ENCODE measurements at places on chromosomes 7 and 10.
A peak's percentile ranks its signal among the peaks of the same experiment; 100 is the strongest.

- DNase-seq, result no peak
Observed at GRCh38 chr10:12589291-12589690, 239.9 kb downstream of the CAMK1D start.

GRCh38 chr10:9635691-9636090 lies 1382.0 kb upstream of the CELF2 start:
- no peak for DNase-seq

DNA sequence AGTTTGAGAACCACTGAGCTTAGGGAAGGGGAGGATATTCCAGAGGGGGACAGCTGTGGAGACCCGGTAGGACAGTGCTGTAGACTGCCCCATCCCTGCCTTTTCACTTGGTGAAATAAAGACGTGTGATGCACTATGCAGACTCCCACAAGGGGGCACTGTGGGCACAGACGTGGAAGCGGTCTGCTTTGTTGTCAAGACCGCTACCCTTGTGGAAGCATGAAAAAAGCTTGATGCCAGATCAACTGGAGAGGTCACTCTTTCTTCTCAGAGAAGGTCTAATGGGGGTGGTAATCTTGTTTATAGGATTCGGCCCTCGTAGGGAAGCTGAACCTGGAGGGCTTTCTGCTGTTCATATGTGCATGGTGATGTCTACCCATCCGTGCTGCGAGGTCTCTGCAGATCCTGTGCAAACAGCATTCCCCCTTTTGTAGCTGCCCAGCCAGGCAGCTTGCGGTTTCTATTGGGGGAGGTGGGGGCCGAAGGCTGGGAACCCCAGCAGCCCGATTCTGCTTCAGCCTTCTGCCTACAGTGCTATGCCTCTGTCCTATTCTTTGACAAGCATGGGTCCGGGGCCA lies 13.7 kb downstream of the RPS24 start:
- DNase-seq, result peak; percentile 94

DNA sequence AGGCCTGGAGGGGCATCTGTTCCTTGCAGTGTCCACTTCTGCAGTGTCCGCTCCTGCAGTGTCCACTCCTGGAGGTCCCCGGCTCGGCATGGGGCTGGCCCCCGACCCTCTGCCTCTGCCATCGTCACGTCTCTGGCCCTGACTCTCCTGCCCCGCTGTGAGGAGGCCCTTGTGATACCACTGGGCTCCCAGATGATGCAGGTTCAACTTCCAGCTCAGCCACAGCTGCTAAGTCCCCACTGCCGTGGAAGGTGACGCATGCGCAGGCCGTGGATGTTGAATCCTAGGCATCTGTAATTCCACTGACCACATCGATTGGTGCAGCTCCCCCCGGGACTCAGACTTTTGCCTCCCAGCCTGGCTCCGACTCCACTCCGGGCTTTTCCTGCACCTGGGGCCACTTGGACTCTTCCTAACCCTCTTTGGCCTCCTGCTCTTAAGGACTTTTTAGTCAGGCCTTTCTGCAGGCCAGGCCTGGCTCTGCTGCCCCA lies 95.1 kb downstream of the GLRX3 start:
- DNase-seq, result no peak

GRCh38 chr10:132407846-132408278 lies 10.9 kb downstream of the PWWP2B start:
- DNase-seq, result peak; percentile 62

GRCh38 chr7:44880317-44881018 lies 4.9 kb downstream of the PURB start:
- DNase-seq, result no peak
